ENCODE measurements at places on chromosomes 12 and 14. TPM values are rescaled to one million over a fixed set of nuclear protein-coding genes. Genes with fewer than 3 reads are reported as not detected.

The PKP2 gene
- 3.8 TPM for total RNA-seq

The ABCD2 gene
- total RNA-seq = not detected

The SDS gene
- total RNA-seq = not detected

The SERPINA6 gene
- total RNA-seq = not detected

The FAM90A1 gene
- total RNA-seq = not detected

The MTHFD1 gene
- total RNA-seq = 293 TPM

The MYH6 gene
- not detected for total RNA-seq

The NGB gene
- total RNA-seq = not detected

The WIF1 gene
- not detected for total RNA-seq

The RDH16 gene
- total RNA-seq = 0.42 TPM

The CCT2 gene
- total RNA-seq = 519 TPM

The IL22 gene
- total RNA-seq = not detected

The HHIPL1 gene
- 0.15 TPM for total RNA-seq

The SIX6 gene
- total RNA-seq = 0.28 TPM

The TMEM63C gene
- total RNA-seq = 0.22 TPM

The OR4K17 gene
- total RNA-seq = not detected

The MYG1 gene
- total RNA-seq = 111 TPM

The ABCC9 gene
- 0.04 TPM for total RNA-seq

The CARMIL3 gene
- 0.49 TPM for total RNA-seq

The NOPCHAP1 gene
- 32.5 TPM for total RNA-seq

The PAPLN gene
- total RNA-seq = 0.75 TPM

The ACTN1 gene
- 163 TPM for total RNA-seq

The TSPAN8 gene
- total RNA-seq = 74.7 TPM

The ADAMTS20 gene
- total RNA-seq = 0.28 TPM

The HOXC4 gene
- 9.6 TPM for total RNA-seq

The GALNT9 gene
- total RNA-seq = 7.4 TPM

The MGAT4C gene
- 10.3 TPM for total RNA-seq

The FGD4 gene
- 21.5 TPM for total RNA-seq

The HDAC7 gene
- 63.0 TPM for total RNA-seq

The KITLG gene
- total RNA-seq = 5.7 TPM

The ANO2 gene
- not detected for total RNA-seq

The GPRC5D gene
- total RNA-seq = not detected

The TMEM121 gene
- 4.7 TPM for total RNA-seq

The NKX2-8 gene
- not detected for total RNA-seq

The DLGAP5 gene
- total RNA-seq = 144 TPM

The GCH1 gene
- 7.7 TPM for total RNA-seq

All from A673 (cell line).